ENCODE measurements at places on chromosomes 2 and 18.
A peak's percentile ranks its signal among the peaks of the same experiment; 100 is the strongest.

GRCh38 chr18:32138332-32138982 is 46.8 kb downstream of the RNF138 start:
- DNase-seq, result no peak

GRCh38 chr2:8710951-8711350 is 29.1 kb downstream of the ID2 start:
- no peak for DNase-seq

GRCh38 chr2:218020281-218020680 is 17.5 kb upstream of the TNS1 start:
- DNase-seq, result no peak

GRCh38 chr2:23235736-23236135 is 149.2 kb upstream of the KLHL29 start:
- no peak for DNase-seq

DNA sequence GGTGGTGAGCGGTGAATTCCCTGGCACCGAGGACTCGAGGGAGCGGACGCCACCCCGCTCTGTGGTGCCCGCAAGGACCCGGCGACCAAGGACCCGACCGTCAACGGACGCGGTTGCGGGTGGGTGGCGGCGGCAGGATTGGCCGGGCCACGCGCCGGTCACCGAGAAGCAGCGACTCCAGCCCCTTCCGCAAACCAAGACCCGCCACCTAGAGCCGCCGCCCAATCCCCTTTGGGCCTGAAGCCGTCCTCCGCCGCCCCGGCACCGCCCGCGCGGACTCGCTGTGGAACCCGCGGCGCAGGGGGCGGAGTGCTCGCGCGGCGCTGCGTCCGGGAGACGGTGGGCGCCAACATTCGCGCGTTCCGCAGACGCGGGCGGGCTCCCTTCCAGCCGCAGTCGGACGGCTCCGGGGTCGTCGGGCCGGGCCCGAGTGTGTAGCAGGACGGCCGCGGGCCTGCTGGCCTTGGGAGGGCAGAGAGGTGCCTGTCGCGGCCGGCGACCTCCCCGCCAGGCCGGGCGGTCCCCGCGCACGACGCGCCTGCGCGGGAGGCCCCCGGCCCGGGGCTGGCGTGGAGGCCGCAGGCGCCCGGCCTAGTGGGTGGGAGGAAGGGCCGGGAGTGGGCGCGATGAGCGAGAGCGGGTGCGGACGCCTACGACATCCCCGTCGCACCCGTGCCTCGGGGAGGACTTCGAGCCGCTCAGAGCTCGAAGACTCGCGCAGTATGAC is at the start of the genes FAM228B and PFN4:
Gene FAM228B, plus strand, starts transcription at position 275 of the 727 bp plus-strand sequence. CDS start 893 bp downstream, outside the sequence.
Gene PFN4, minus strand, starts transcription at position 140 of the 727 bp plus-strand sequence. CDS start 799 bp downstream, outside the sequence.
- peak; percentile 85 for DNase-seq

- peak; percentile 52 for DNase-seq
Measured at GRCh38 chr18:28855524-28855923, 678.6 kb upstream of the CDH2 start.

DNA sequence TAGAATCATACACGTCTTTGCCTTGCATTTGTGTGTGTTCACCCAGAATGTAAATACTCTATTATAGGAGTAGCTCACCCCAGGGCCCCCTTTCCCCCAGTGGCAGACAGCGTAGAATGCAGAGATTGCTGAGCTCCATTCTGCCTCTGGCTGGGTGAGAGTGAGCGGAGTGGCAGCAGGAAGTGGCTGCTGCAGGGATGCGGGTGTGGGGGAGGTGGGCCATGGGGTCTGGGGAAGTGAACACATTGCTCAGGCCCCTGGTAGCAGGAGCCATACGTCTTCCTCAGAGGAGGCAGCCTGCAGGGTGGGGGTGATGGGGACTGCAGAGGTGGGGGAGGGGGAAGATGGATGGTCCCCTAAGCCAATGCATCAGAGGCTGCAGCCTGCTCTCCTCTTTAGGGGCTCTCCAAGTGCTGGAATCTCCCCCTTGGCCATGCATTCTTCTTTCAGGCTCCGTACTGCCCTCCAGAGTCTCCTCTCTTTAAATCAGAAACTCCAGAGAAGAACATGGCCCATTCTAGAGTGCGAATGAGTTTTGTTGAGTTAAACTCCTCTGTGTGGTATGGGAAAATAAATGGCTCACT is 72.2 kb downstream of the CELF4 start:
- DNase-seq, result no peak

- peak; percentile 82 for DNase-seq
Measured at GRCh38 chr2:234502919-234503285, 6.0 kb upstream of the ARL4C start.

GRCh38 chr2:127685410-127686080 is 10.2 kb upstream of the LIMS2 start:
- no peak for DNase-seq

- no peak for DNase-seq
Measured at GRCh38 chr2:106269591-106270291, 75.6 kb upstream of the UXS1 start.

Data from fibroblast of skin of right biceps (primary cell).